CD4-positive, alpha-beta memory T cell (primary cell): ENCODE measurements at places on chromosomes 5 and 9.

DNA sequence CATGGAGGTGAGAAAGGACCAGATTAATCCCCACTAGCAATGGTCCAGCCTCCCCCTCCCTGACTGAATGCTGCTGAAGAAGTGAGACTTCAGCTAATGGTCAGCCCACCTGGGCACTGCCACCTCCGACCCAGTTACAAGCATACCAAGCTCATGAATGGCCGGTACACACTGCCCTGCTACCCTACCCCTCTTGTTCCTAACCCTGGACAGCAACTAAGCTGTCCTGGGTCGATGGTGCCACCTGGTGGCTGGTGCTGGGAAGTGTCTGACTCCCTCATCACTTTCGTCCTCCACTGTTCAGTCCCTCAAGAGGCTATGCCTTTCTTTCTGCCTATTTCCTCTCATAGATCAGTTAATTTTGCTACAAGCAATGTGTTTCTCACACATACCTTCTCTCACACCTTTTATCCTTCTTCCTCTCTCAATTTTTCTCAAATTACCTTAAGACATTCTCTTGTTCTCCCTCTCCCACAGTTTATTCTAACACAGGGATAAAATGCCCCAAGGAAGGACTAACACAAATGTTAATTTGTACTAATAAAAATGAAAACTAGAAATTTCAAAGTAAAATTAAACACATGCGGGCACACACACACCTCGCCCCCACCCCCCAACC is 42.4 kb downstream of the PAX5 start:
- DNase-seq: no peak

GRCh38 chr9:102113191-102113590 is 374.7 kb upstream of the GRIN3A start:
- DNase-seq: no peak

DNA sequence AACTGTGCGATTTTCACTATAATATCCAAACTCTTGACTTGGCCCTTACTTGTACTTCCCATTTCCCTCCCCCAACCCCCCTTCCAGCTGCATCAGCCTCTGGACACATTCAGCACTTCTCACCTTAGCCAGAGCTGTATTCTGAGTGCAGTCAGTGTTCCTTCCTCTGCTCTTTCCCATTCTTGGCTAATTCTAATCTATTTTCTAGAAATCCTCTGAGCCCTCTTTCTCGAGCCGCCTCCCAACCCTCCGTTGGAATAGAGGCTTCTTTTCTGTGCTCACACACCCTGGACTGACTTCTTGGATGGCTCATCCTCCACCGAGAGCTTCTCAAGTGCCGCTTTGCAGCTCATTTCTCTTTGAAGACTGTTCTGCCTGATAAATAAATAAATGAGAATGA is 188.8 kb downstream of the NTRK2 start:
- DNase-seq: no peak

DNA sequence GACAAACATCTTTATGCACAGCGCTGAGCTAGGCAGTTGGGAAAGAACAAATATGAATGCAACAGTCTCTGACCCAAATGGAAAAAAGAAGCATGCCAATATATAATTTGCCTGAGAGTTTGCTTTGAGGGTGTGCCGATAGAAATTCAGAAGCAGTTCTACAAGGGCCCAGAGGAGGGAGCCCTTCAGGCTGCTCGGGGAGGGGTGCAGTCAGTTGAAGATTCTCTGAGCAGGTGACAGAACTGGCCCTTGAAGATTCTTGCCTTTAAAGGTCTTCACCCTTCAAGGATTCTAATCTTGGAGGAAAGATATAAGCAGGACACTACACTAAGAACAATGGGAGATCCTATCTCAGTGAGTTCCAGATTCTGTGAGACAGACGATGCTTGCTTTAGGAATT is 3.7 kb upstream of the PAPPA start:
- DNase-seq: no peak

DNA sequence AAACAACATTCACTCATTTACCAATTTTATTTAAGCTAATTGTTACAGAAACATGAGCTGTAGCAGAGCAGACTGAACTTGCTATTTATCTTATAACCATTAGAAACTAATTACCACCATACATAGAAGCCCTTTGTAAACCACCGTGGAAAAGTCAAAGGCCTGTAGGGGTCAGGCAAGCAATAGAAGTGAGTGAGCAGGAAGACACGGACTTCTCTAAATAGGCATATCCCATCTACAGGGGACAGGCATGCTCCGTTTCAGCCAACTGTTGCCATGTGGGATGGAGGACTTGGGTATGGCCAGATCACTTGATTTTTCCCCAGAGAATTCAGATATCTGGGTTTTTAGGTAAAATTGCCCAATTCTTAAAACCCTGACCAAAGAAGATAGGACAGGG is 44.8 kb downstream of the PRRC1 start:
- DNase-seq: no peak

DNA sequence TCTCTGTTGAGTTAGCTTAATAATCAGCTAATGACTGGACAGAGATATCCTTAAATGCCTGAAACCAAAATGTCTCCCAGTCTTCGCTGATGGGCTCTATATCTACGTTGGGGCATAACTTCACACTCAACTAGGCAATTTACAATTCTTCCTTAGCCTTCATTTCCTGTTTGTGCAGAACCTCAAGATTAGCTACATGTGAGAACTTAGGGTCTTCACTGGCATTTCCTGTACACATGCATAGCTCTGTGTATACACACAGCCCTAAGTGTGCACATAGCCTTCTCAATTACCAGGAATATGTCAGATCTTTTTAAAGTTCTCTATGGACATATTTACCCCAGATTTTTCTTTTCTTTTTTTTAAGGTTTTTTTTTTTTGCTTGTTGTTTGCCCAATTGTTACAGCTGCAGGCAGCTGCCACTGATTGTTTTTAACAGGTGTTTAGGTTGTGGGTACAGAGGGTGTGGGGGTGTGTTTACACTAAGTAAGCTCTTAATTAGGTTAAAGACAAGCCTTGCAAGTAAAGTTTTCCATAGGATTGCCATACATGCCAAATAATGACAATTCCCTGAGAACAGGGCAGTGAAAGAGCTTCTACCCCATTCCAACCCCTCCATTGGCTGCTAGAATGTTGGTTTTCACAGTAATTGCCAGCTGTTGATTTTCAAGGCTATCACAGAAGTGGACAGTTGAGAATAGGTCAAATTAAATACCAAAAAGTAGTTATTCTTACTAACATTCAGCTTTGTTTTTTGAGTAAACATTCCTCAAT is 441.0 kb downstream of the TLE4 start:
- no peak for DNase-seq

DNA sequence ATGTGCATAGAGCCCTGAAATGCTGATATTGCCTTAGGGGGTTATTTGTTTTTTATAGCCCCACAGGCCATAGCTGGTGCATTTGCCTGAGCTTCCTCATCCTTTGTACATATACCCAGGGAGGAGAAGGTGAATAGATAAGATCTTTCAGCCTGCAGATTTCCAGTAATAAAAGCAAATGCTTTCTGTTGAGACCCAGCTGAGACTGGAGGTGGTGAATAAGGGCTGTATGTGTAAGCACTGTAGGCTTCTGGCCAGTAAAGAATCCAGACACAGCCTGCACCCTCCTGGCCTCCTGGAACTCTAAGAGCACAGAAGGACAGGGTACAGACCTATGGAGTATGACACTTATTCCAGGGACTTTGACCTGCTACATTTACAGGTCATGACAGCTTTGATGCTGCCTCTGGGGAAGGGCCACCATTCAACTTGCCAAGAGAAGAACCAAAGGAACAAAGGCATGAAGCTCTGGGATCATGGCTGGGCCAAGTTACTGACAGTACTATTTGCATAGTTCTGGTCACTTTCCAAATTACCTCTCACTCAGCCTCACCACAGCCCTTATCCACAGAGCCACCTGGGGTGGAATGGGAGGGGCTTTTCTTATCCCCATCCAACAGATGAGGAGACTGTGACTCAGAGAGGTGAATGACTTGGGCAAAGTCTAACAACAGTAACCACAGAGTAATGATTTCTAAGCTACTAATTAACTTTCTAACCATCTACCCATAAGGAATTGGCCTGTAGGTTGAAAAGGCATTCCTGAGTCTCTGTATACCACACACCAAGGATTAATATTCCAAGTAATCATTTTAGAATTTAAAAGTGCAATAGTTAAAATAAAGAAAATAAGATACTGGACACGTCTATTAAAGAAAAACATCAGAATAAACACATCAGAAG is 604.5 kb upstream of the KLF4 start:
- no peak for DNase-seq

DNA sequence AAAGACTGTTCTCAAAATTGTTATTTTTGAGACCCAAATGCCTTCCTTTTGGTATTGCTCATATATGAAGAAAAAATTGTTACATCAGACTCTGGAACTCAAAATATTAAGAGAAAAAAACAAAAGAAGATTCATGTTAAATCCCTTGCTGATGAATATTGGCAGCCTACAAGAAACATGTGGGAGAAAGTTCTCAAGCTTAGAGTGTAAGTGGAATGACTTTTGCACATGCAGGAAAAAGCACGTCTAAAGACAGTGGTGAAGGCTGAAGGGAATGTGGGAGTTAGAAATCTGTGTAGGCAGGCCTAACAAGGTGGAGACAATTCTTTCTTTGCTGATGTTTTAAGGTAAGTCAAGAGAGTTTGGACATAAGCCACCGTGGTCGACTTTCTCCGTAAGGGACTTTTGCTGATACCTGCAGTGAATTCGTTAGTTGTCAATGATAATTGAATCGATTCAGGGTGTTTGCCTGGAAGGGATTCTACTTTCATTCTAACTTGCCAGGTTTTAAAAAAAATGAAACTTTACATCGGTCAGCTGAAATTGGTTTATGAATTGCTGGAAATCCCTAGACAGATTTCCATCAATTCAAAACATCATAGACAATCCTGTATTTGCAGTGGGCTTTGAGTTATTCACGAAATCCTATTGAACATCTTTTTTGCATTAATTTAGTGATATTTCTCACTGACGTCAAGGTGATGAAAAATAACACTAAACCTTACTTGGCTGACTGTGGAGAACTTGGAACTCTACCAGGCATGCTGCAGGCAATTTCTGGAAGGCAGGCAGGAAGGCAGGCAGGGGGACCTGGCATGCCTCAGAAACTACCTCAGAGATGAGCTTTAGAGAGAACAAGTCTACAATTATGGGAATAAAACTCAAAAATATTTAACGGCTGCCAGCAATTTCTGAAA is 359.1 kb upstream of the ADAMTSL1 start:
- DNase-seq: no peak

- DNase-seq: no peak
Observed at GRCh38 chr9:105244734-105245028, 230 bp downstream of the SLC44A1 start.

- DNase-seq: no peak
Observed at GRCh38 chr5:151034422-151035379, 14.3 kb downstream of the GPX3 start.

DNA sequence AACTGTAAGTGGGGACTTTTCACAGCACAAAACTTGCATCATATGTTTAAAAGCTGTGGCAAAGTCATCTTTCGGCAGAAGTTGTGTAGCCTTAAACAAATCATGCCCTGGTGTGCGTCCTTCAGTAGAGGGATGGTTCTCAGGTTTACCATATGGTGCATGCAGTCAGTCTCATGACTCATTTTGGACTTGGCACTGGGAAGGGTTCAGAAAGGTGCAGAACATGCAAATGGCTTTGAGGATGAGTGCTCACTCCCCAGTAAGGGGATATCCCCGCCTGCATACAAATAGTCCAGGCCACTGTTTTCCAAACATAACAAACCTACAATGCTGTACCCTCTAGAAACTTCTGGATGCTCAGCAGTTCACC is 260.3 kb downstream of the NDUFS4 start:
- no peak for DNase-seq

DNA sequence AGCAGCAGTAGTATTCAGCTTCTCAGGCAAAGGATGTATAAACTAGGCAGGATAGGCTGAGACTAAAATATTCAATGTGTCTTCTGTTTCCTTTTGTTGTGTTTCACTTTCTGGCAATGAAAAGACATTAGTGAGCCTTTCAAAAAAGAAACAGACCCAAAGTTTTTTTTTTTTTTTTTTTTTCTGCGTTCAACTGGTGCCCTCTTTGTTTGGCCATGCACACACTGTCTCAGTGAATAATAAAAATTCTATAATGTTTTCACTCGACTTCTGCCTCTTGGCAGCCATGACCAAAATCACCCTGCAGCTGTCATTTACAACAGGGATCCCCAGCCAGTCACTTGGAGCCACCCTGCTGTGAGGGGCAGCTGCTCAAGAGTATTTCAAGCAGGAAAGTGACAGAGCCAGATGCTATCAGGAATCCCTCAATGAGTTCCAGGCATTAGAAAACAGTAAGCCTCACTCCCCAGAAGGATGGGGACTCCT is 44.0 kb upstream of the MAN2A1 start:
- DNase-seq: no peak

DNA sequence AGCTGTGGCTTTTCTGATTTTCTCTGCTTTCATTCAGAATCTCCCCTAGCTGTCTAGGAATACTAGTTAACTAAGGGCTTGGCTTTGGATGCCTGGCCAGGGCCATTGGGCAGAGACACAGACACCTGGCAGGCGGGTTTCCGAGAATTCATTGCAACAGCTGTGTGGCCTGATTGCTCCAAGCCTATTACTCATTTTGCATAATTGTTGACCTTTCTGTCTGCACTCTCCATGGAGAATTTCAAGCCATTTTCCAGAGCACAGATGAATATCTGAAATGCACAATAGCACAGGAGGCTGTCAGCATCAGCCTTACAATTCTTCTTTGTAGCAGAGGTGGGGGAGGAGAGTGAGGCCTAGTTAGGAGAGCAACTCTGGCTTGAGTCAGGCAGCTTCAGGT is 310.5 kb downstream of the DMAC1 start:
- no peak for DNase-seq

DNA sequence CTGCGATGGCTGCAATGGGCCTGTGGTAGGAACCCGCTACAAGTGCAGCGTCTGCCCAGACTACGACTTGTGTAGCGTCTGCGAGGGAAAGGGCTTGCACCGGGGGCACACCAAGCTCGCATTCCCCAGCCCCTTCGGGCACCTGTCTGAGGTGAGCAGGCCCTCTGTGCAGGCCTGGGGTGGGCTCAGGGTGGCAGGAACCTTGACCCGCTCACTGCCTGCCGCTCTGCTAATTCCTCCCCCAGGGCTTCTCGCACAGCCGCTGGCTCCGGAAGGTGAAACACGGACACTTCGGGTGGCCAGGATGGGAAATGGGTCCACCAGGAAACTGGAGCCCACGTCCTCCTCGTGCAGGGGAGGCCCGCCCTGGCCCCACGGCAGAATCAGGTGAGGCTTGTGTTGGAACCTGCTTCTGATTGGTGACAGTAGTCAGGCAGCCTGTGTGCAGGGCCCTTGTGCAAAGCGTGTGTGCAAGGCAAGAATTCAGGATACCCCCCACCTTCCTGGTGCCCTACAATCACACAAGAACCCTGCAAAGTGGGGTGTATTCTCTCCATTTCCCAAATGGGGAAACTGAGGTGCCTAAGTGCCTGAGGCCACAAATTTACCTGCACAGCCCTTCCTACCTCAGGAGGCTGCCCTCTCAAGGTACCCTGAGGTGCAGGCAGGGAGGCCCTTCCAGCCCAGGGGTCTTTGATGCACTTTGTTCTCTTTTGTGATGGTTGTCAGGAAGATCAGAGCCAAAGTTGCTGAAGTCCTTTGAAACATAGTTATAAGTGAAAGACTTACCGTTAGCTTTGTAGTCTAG is 3.4 kb downstream of the SQSTM1 start:
- peak; percentile 16 for DNase-seq
